ENCODE measurements at places on chromosomes 13 and 19.

DNA sequence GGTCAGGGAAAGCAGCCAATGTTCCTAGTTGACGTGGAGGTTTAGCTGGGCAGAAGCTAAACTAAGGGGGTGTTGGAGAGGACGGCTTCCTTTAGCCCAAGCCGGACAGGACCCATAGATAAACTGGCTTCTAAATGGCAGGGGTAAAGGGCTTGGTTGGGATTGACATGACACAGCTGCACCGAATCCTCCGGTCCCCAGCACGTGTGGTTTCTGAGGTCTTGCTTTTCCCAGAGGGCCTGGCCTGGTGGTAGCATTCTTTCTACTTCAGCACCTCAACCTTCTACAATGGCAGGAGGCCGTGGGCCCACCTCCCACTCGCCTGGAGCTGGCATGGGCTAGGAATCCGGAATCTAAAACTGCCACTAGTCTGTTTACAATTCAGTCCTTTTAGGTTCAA is 163.0 kb downstream of the FGF9 start:
- DNase-seq: no peak

DNA sequence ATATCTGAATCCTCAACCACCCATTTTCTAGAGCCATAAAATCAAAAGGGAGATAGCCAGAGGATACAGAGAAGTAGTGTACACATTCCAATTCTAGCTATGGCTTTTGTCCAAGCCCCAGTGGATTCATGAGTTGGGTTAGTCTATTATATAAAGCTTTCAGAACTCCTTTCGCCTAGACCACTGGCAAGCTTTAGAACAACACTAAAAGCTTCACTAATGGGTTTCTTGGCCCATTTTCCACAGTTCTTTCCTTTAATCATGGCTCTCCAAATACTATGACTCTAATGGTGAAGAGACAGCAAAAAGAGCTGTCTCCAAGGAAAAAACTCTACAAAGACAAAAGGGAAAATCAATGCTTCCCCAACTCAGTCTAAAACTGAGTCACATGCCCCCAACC is 48.2 kb upstream of the SLITRK5 start:
- DNase-seq: no peak

GRCh38 chr13:76887076-76887563 is 915 bp upstream of the KCTD12 start:
- DNase-seq: no peak

GRCh38 chr13:93029536-93029935 is 197.1 kb upstream of the GPC6 start:
- no peak for DNase-seq

DNA sequence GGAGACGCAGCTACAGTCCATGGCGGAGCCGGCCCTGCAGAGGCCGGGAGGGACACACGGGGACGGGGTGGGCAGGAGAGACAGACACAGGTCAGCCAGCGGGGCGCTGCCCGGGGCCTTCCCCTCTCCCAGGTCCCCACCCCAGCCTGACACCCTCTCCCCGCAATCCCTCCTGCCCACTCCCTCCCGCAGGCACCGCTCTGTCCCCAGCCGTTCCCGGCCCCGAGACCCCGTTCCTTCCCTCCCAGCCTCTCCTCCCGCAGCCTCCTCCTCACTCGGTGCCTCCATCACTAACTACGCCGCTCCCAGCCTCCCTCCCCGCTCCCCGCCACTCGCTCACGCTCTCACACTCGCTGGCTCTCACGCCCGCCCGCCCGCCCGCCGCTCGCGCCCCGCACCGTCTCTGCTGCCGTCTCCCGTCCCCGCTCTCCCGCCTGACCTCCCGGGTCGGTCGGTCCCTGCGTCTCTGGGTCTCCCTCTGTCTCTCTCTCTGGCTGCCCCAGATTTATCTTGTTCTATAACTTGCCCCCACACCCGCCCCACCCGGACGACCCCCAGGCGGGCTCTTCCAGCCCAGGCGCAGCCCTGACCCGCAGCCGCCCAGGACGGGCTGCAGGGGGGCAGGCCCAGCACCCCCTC is 15.2 kb downstream of the ERFL start:
- DNase-seq: no peak

GRCh38 chr19:44540736-44541135 is 11.3 kb upstream of the CEACAM20 start:
- no peak for DNase-seq

- DNase-seq: no peak
These were observed 239.2 kb downstream of the LACC1 start for GRCh38 chr13:44118881-44119280.

GRCh38 chr13:40130871-40131636 is 475.6 kb downstream of the COG6 start:
- DNase-seq: no peak

DNA sequence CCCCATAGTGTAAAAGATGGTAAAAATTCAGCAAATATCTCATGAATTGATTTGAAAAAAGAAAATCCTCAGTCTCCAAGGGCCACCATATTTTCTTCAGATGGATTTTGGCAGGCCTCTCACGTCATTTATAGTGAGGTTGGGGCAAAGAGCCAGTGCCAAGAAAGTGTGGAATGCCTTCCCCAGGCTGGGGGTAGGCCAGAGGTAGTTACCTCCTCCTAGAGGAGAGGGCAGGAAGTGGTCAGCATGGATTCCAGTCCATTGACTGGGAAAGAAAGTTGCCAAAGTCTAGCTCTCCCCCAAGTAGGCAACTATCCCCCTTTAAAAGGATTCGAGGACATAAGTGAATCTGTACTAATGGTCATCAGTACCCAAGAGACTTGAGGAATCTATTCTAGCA is 68.4 kb upstream of the KCTD4 start:
- no peak for DNase-seq
